Myocyte (in vitro differentiated cells): ENCODE measurements at places on chromosomes 4 and X. TPM values are rescaled to one million over a fixed set of nuclear protein-coding genes. Genes with fewer than 3 reads are reported as not detected.

DNA sequence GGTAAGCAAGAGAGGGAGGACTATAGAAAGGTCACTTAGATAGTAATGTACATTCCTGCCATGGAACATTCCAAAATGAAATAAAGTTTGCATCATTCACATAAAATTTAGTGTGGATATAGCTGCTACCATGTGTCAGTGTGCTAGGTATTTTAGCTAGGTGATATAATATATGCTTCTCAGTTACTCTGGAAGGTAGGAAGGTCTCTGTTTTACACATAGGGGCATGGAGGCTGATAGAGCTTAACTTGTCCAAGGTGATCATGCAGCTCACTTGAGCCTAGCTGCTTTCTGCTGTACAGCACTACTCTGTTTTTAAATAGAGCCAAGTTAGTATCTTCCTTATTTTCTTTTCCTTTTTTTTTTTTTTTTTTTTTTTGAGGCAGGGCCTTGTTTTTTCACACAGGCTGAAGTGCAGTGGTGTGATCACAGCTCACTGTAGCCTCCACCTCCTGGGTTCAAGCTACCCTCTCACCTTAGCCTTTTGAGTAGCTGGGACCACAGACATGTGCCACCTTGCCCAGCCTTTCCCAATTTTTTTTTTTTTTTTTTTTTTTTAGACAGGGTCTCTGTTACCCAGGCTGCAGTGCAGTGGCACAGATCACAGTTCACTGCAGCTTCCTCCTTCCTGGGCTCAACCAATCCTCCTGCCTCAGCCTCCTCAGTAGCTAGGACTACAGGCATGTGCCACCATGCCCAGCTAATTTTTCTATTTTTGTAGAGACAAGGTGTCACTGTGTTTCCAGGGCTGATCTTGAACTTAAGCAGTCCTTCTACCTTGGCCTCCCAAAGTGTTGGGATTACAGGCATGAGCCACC, 10.4 kb downstream of the AFF1 start:
- DNase-seq, result no peak

DNA sequence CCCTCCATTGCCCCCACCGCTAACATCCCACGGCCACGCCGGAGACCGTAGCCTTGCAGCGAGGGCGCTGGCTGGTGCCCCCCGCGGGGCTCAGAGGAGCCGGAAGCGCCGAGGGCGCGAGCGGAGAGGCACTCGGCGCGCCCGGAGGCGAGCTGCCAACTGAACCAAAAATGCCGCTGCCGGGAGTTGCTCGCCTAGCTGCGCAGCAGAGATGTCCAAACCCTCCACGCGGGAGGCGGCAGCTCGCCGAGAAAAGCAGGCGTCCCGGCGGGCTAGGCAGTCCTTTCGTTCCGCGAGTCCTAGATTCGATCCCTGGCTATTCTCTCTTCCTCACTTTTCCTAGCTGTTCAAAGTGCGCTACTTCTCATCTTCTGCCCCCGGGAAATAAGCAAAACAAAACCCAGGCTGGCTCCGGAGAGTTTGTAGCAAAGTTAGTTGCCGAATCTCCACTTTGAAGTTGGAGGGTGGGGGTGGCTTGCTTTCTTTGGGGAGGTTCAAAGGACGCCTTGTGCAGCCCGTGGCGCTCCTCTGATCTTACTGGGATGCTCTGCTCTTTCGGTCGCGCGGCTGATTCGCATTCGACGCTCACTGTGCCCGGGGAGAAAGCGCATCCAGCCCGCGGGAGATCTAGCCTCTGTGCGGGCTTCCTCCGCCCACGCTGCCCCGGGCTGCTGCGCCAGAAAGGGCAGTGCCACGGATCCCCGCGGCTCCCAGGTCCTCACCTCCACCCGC, 723 bp downstream of the NKX6-1 start:
- DNase-seq, result peak; percentile 38

DNA sequence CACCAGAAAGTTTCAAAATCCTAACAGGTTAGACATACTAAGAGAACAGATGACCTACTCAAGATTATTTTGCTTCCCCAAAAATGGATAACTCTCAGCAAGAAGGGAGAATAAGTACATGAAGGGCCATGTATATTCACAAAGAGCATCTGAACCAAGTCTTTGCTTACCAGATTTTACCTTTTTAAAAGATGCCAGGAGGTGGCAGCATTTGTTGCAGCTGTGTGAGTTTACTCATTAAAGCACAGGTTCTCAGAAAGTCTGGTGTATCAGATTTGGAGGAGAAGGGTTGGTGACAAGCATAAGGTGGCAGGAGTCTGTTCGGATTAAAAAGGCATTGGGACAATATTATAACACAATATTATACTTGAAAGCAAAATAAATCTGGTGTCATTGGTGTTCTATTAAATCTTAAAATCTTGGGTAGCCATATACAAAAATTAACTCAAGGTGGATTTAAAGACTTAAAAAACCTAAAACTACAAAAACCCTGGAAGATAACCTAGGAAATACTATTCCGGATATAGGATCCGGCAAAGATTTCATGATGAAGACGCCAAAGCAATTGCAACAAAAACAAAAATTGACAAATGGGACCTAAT, 51.3 kb upstream of the NFKB1 start:
- DNase-seq, result peak; percentile 78

GRCh38 chr4:126850286-126850685, 782.5 kb upstream of the INTU start:
- DNase-seq, result peak; percentile 94

- DNase-seq, result no peak
Measured at GRCh38 chrX:48703228-48703627, 6.7 kb downstream of the SUV39H1 start.

Gene ITIH6
- not detected in 2 replicates for total RNA-seq

DNA sequence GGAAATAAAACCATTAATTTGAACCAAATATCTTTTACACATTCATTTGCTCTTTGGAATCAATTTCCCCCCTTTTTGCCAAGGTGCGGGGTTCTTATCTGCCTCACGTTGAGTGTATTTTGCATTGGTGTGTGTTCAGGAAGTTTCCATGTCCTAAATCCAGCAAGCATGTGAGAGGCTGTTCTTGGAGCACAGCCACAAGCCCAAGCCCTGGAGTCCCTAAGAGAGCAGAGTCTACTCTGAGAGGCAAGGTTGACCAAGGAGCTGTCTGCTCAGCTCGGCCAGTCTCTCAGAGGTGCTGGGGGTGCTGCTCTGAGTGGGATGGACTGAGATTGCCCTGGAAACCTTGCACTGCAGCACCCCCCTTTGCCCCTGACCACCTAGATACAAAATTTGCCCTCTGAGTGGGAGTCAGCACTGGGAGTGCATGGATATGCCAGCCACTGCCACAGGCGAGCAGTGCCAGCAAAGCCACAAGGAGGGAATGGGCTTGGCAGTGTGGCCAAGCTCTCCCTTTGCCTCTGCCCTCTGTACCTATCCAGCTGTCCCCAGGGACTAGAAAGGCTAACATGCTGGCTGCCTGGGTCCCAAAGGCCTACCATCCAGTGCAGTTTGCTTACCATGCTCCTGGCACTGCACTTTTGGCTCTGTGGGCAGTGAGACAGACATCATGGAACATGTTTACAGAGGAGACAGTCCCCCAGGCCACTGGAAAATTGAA, 20.5 kb upstream of the FAM193A start:
- peak; percentile 73 for DNase-seq

DNA sequence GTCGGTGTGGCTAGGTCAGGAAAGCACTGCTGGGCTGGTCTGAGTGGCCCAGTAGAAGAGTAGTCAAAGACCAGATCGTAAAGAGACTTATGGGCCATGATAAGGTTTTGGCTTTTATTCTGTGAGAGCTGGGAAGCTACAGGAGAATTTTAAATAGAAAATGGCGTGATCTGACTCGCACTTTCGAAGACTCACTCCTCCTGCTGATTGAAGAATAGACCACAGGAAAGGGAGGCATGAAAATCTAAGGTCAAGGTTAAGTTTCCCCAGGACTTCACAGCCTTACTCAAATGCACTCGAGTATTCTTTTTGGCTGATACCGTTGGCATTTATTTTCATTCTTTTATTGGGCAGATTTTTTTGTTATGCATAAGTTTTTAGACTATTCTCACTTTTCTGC, 231.4 kb upstream of the ANKRD50 start:
- DNase-seq, result no peak
